A673 (cell line): ENCODE measurements at places on chromosomes 3 and 15.

DNA sequence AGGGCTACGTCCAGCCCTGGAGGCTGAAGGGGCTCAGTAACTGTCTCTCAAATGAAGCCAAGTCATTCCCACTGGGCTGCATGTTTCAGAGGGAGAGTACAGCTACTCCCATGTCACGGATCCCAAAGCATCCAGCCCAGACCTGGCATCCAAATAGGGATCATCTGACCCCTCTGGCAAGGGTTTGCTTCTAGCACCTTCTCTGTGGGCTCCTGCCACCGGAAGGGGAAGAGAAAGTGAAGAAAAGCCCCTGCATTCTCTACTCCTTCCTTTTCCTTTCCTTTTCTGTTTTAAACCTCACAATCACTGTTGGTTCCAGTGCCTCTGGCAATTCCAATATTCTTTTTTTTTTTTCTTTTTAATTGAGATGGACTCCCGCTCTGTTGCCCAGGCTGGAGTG, 64.5 kb upstream of the CTSH start:
- DNase-seq = no peak
- no peak overlapping the region for H3K4me3 ChIP-seq
- no peaks in the 10 kb centered on the region for H3K36me3 ChIP-seq
- no peak overlapping the region for H3K27ac ChIP-seq

DNA sequence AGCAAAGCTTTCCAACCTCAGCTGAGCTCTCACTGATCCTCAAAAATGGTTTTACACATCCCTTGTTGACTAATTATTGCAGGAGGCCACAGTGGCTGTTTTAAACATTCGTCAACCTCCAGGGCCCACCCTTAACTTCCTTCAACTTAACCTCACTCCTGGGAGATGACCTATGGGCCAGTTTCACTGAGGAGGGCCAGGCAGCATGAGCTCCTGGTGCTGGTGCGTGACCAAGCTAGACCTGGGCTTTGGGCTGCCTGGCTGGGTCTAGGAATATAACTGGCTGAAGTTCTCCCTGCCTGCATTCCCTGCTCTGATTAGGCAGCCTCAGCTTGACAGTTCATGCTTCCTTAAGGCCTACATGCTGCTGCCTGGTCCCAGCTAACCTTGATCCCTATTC, 273.7 kb upstream of the ATP11B start:
- H3K4me1 ChIP-seq = no peaks in the 10 kb centered on the region
- no peaks in the 10 kb centered on the region for H3K36me3 ChIP-seq
- no peaks in the 10 kb centered on the region for H3K27me3 ChIP-seq

- H3K36me3 ChIP-seq = no peaks in the 10 kb centered on the region
- H3K4me3 ChIP-seq = no peak overlapping the region
- H3K4me1 ChIP-seq = peaks cover 37% of the 10 kb centered on the region
- DNase-seq = peak; percentile 87
- no peak overlapping the region for H3K27ac ChIP-seq
These were observed 82.8 kb downstream of the SEMA5B start for GRCh38 chr3:122944671-122945161.

GRCh38 chr15:98734466-98735199, 86.3 kb downstream of the IGF1R start:
- H3K27ac ChIP-seq = no peak overlapping the region
- H3K27me3 ChIP-seq = no peaks in the 10 kb centered on the region
- H3K36me3 ChIP-seq = no peaks in the 10 kb centered on the region
- no peak overlapping the region for H3K4me3 ChIP-seq

DNA sequence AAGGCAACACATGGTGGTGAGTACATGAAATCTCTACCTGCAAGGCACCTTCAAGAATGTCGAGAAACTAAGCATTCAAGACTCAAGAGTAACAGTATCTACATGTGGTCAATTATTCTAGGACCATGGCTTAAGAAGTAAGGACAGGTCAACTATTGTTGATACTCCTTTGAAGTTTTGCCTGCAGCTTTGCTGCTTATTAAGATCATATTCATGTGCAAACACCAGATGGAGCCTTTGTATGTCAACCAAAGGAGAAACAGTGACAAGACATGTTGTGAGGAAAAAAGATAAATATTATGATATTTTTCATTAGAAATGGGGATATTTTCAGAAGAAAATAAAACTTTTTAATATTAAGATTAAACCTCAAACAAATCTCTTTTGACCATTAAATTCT, 52.3 kb upstream of the FGF7 start:
- DNase-seq = no peak
- H3K4me3 ChIP-seq = no peak overlapping the region
- H3K4me1 ChIP-seq = no peaks in the 10 kb centered on the region
- H3K36me3 ChIP-seq = no peaks in the 10 kb centered on the region
- H3K27ac ChIP-seq = no peak overlapping the region

- no peak for DNase-seq
- H3K27ac ChIP-seq = no peak overlapping the region
- H3K4me3 ChIP-seq = no peak overlapping the region
- H3K27me3 ChIP-seq = no peaks in the 10 kb centered on the region
- H3K36me3 ChIP-seq = no peaks in the 10 kb centered on the region
These were observed 27.6 kb downstream of the EAF1 start for GRCh38 chr3:15454965-15455364.

DNA sequence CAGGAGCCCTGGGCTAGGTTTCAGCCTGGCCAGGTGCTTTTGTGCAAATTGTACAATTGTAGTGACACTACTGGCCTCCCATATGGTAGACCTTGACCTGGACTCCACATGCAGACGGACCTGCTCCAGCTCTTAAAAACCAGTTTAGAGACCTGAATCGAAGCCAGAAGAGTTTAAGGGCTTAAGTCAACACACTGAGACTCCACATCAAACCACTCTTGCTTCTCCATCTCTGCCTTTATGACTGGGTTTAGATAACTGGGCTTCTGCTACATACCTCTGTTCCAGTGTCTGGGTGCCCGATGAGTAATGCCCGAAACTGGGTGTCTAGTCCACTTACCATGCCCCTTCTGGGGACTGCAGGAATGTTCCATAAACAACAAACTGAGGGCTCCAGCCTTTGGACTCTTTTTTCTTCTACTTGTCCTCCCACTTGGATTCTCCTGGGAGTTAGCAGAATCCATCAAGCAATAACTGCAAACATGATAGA, 32.8 kb downstream of the TMEM212 start:
- peaks cover 36% of the 10 kb centered on the region for H3K4me1 ChIP-seq
- H3K27ac ChIP-seq = no peak overlapping the region
- H3K27me3 ChIP-seq = no peaks in the 10 kb centered on the region
- no peak overlapping the region for H3K4me3 ChIP-seq

GRCh38 chr3:148528024-148528423, 169.7 kb upstream of the AGTR1 start:
- no peak for DNase-seq
- no peaks in the 10 kb centered on the region for H3K36me3 ChIP-seq
- no peaks in the 10 kb centered on the region for H3K4me1 ChIP-seq

DNA sequence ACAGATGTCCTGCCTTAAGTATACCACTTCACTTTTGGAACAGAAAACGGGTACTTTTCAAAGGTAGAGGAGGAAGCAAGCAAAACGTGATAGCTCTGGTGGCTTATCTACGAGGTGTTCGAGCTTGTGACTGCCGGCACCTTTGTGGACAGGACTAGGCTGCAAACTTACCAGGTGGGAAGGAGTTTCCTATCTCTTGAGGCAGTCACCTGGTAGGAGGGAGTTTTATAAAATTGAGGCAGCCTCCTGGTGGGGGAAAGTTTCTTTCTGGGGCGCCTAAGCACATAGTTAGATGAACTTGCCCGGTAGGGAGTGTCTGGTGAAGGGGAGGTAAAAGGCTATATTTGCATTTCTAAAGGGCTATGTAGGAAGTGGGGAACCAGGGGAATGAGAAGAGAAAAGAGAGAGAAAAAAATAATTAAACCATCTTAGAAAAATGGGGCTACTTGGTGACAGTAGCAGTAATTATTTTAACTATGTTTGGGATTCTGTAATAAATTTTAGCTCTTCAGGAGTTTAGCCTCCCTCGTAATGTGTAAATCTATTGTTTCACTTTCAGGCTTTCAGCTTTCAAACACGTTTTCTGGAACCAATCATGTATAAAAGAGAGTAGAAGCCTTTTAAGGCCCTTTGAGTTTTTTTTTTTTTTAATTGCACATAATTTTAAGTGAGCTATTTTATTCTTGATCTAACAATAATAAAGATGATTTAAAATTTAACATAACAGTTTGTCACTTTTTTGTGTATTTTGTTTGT, 131.0 kb downstream of the IL5RA start:
- no peak for DNase-seq
- H3K4me1 ChIP-seq = no peaks in the 10 kb centered on the region
- no peak overlapping the region for H3K4me3 ChIP-seq
- H3K27ac ChIP-seq = no peak overlapping the region
- H3K27me3 ChIP-seq = no peaks in the 10 kb centered on the region
- no peaks in the 10 kb centered on the region for H3K36me3 ChIP-seq

DNA sequence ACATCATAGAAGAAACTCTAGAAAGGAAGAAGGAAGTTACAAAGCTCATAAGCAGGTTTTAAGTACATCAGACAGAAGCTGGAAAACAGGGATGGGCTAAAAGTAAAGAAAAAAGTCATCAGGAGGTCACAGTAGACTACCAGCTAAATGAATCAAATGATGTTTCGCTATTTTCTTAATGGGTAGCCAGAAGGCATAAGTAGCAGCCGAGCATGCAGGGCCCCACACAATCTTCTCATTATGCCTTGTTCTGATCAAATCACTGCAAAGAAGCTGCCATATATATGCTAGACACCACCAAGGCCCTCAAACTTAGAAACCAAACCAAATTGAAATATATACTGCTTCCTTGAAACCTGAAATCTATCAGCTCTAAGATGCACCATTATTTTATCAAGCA, 349.1 kb downstream of the ULK4 start:
- no peaks in the 10 kb centered on the region for H3K27me3 ChIP-seq
- H3K36me3 ChIP-seq = no peaks in the 10 kb centered on the region
- no peak overlapping the region for H3K27ac ChIP-seq

DNA sequence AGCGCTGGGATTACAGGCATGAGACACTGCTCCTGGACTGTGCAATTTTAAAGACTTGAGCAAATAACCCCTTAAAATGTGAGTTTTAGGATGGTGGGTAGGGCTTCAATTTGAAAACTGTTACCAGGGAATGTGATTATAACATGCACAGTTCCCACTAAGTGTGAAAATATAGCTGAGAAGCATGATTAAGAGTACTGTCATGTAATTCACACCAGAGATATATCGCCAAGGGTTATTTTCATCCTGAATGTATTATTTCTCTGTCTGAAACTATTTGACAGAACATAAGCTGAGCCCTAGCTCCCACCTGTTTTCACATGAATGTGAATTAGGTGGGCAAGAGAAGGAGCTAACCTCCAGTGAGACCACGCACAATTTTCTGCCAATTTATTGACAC, 457.2 kb downstream of the GABRG3 start:
- no peaks in the 10 kb centered on the region for H3K36me3 ChIP-seq
- no peak overlapping the region for H3K4me3 ChIP-seq
- H3K27ac ChIP-seq = no peak overlapping the region
- H3K27me3 ChIP-seq = no peaks in the 10 kb centered on the region
- DNase-seq = no peak

DNA sequence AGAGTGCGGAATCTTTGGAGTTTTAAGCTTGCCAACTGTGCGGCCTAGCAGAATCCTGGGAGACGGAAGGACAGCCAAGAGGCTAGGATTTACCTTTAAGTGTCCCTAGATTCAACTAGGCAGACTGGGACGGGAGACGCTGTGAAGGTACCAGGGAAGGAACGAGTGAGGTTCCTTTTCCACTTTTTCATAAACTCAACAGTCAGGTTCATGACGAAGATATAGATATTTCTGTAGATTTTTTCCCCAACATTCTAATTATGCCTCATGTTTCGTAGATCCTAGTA, 564 bp upstream of the GABPB1 start:
- no peaks in the 10 kb centered on the region for H3K27me3 ChIP-seq
- DNase-seq = no peak
- H3K36me3 ChIP-seq = peaks cover 38% of the 10 kb centered on the region
- H3K4me1 ChIP-seq = peaks cover 22% of the 10 kb centered on the region
- H3K27ac ChIP-seq = peak overlapping the region; percentile 99

DNA sequence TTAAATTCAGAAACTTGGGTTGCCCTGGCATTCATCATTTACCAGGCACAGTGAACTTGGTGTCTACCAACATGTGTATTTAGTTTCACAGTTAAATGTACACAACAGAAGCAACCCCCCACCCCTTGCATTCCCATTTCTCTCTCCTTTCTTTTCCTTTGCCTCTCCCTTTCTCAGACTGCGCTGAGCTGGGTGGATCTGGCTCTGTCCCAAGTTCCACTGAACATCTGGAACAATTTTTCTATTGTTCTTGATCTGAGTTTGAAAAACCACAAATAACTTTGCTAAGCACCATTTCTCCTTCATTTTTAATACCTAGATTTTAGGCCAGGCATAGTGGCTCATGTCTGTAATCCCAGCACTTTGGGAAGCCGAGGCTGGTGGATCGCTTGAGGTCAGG, 242.2 kb downstream of the ABHD5 start:
- H3K36me3 ChIP-seq = no peaks in the 10 kb centered on the region
- H3K4me1 ChIP-seq = no peaks in the 10 kb centered on the region
- no peaks in the 10 kb centered on the region for H3K27me3 ChIP-seq
- no peak overlapping the region for H3K4me3 ChIP-seq
- peak; percentile 45 for DNase-seq

DNA sequence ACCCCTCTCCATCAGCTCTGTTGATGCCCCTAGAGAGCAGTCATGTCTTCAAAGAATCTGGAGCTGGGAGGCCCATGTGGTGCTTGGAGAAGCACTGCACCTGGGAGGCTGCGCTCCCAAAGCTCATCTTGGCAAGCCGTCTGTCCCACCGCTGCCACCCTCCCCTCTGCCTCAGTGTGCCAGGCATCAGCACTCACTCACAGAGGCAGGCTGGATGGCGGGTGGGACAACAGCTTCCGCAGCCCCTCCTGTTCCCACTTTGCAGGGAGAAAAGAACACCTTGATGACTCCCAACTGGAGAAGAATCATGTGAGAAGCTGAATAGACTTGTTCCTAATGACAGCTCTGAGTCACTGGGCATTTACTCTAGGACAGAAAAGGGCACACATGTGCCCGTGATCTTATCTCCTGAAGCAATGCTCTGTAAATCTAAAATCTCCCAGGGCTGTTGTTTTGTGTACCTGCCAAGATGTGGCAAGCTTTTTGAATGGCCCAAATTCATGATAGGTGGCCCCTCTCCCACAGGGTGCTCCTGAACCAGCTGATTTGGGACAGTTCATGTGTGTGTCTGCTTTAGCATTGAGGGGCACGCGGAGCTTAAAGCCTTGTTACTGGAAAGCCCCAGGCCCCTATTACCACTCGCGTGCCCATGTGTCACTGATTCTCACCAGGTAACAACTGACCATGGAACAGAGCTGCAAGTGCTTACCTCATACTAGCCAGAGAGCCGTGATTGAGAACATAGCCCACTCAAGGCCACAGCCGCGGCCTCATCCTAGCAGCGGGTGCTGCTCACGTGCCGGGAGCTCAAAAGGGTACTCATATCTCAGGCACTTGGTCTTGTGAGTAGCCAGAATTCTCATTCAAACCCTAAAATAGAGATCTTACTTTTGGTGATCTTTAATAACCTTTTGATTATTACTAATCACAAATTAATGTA, 104.4 kb downstream of the DNAJB8 start:
- DNase-seq = no peak
- H3K27ac ChIP-seq = no peak overlapping the region
- H3K36me3 ChIP-seq = no peaks in the 10 kb centered on the region
- H3K4me3 ChIP-seq = no peak overlapping the region
- H3K4me1 ChIP-seq = no peaks in the 10 kb centered on the region
- H3K27me3 ChIP-seq = no peaks in the 10 kb centered on the region

GRCh38 chr3:15071699-15072098, 6.6 kb upstream of the MRPS25 start:
- H3K4me1 ChIP-seq = no peaks in the 10 kb centered on the region
- no peak overlapping the region for H3K27ac ChIP-seq
- DNase-seq = no peak
- H3K27me3 ChIP-seq = no peaks in the 10 kb centered on the region
- no peak overlapping the region for H3K4me3 ChIP-seq
